ENCODE measurements at places on chromosomes 6 and 20. TPM values are rescaled to one million over a fixed set of nuclear protein-coding genes. Genes with fewer than 3 reads are reported as not detected.

DNA sequence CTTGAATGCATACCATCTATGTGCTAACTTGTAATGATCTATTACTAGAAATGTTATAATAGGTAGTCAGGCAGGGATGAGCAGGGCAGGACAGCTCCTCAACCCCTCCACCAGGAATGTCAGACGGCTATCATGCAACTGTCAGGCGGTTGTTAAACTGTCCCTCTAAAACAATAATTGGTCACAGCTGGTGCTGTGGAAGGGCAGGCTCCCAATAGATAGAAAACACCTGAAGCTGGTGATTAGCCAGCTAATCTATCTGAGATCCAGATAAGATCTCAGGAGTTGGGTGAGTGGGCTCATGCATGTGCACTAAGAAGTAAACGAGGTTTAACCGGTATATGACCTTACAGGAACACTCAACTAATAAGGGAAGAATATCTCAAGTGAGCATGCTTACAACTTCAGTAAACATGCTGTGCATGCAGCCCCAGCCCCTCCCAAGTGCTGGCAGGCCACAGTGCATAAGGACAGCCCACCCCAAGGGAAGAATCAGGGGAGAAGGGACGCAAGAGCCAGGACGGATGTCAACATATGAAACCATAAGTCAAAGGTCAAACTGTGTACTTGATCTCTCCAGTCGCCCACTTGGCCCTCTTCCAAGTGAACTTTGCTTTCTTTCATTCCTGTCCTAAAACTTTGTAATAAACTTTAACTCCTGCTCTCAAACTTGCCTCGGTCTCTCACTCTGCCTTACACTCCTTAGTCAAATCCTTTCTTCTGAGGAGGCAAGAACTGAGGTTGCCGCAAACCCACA, 566.2 kb upstream of the NRSN1 start:
- H3K4me3 ChIP-seq = no peak overlapping the region
- no peaks in the 10 kb centered on the region for H3K27me3 ChIP-seq
- H3K36me3 ChIP-seq = peaks cover 21% of the 10 kb centered on the region
- DNase-seq = no peak
- H3K4me1 ChIP-seq = peaks cover 12% of the 10 kb centered on the region

DNA sequence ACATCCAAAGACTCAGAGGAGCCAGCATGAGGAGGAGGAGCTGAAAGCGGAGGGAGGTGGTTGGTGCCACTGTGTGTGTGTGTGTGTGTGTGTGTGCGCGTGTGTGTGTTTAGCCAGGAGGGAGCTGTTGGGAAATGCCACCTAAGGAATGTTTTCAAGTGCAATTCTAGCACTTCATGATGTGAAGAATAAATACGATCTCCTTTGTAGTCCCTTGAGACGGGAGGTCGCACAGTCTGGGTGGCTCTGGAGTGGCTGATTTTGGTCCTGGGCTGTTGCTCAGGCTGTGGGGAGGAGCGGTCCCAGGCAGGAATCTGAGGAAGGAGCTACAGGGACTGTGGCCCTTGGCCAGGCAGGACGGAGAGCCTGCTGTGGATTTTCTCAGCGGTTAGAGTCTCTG, 93.7 kb downstream of the PPP1R14C start:
- H3K27ac ChIP-seq = no peak overlapping the region
- H3K36me3 ChIP-seq = no peaks in the 10 kb centered on the region
- peaks cover 14% of the 10 kb centered on the region for H3K27me3 ChIP-seq
- H3K4me3 ChIP-seq = no peak overlapping the region
- no peaks in the 10 kb centered on the region for H3K4me1 ChIP-seq

SEL1L2 gene
- total RNA-seq = 0.37 TPM

- peaks cover 7% of the 10 kb centered on the region for H3K4me1 ChIP-seq
- no peaks in the 10 kb centered on the region for H3K27me3 ChIP-seq
- no peak for DNase-seq
- H3K36me3 ChIP-seq = no peaks in the 10 kb centered on the region
Measured at GRCh38 chr20:19288061-19288460, 75.6 kb downstream of the SLC24A3 start.

DNA sequence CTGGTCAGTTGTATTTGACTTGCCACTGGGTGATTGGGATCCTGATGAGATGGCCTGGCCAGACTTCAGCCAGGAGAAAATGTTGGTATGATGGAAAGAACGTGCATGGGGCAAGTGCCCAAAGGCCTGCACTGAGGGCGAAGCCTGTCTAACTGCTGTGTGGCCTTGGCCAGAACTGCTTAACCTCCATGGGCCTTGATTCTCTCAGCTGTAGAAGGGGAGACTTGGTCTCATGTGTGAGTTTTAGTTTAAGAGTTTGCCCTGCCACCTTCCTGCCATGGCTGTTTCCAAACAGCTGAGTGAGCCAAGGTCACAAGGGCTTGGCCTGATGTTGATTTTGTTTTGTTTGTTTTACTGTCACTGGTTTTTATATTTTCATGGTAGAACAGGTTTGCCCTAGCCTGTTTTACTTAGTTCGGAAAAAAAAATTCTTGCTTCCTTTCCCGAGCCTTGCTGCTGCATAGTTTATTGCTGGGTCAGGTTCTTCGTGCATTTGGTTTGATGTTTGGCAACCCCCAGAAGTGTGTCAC, 35.3 kb downstream of the DSTN start:
- no peak overlapping the region for H3K4me3 ChIP-seq
- H3K27ac ChIP-seq = peak overlapping the region; percentile 38
- peaks cover 5% of the 10 kb centered on the region for H3K36me3 ChIP-seq
- peaks cover 29% of the 10 kb centered on the region for H3K4me1 ChIP-seq

GSTA1 gene
- 0.89 TPM for total RNA-seq

GRCh38 chr20:5149892-5150225, 23.1 kb downstream of the CDS2 start:
- H3K27ac ChIP-seq = no peak overlapping the region
- H3K4me3 ChIP-seq = no peak overlapping the region
- DNase-seq = no peak
- no peaks in the 10 kb centered on the region for H3K27me3 ChIP-seq
- no peaks in the 10 kb centered on the region for H3K36me3 ChIP-seq

DNA sequence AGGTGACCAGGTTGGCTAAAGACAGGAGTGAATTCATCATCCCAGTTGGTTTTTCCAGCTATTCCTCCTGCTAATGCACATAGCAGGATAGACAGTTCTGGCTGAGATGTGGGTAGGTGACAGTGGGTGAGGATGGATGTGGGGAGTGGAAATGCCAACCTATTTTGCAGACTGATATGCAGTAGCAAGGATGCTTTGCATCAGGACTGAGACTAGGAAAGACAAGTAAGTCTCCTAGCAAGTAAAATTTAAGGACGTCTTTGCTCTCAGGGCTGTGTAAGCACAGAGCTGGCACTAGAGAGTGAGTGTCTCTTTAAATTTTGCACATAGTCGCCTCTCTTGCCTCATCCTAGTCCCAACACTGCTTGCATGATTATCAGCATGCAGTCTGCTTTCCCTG, 368.1 kb upstream of the PLCB4 start:
- no peaks in the 10 kb centered on the region for H3K4me1 ChIP-seq
- no peak overlapping the region for H3K4me3 ChIP-seq
- H3K27me3 ChIP-seq = no peaks in the 10 kb centered on the region
- DNase-seq = no peak

ULBP3 gene
- total RNA-seq = 5.6 TPM

CFAP61 gene
- total RNA-seq = 0.18 TPM

DNA sequence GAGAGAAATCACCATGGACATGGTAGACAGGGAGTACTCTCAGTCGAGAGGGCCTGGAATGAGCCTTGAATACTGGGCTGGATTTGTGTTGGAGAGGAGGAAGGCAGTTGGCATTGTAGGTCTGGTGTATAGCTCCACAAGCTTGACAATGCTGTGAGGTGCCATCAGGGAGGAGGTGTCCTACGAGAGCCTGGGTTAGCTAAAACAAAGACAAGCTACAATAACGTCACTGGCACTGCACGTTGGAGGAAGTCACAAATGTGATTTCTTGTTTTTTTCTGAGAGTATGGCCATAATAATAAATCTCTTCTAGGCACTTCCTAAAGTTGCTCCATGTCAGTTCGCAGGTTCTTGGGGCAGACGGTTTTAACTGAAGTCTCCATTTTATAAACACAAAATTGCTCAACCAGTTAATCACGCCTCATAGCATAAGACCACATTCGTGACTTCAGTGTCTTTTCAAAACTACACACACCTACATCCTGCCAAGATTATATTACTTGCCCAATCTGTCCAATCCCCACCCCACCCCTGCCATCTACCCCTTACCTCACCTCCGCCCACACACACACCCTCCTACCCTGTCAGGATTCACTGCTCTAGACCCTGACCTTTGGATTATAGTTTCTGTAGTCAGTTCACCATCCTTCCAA, 4.4 kb upstream of the HLA-DMB start:
- no peaks in the 10 kb centered on the region for H3K27me3 ChIP-seq
- no peak for DNase-seq
- peaks cover 17% of the 10 kb centered on the region for H3K4me1 ChIP-seq
- H3K4me3 ChIP-seq = no peak overlapping the region

DNA sequence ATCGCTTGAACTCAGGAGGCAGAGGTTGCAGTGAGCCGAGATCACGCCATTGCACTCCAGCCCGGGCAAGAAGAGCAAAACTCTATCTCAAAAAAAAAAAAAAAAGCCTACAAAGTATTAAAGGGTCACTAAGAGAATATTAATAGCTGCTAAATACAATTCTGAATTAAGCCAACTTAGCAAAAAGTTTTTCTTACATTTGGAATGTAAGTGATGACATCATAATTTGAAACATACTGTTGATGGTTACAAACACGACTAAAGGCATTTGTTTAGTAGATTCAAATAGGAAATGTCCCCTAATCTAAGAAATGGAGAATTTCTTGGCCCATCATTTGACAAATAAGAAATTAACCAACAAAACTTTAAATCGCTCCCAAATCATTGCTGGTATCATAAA, 282.8 kb downstream of the RNGTT start:
- no peaks in the 10 kb centered on the region for H3K36me3 ChIP-seq
- H3K27me3 ChIP-seq = no peaks in the 10 kb centered on the region
- H3K27ac ChIP-seq = no peak overlapping the region
- H3K4me1 ChIP-seq = peaks cover 15% of the 10 kb centered on the region

Data from WTC11 (cell line).